ENCODE measurements at places on chromosomes 5 and 9. TPM values are rescaled to one million over a fixed set of nuclear protein-coding genes. Genes with fewer than 3 reads are reported as not detected.
A peak's percentile ranks its signal among the peaks of the same experiment; 100 is the strongest.

GRCh38 chr5:149959406-149960236, 937 bp upstream of the SLC26A2 start:
- DNase-seq, result peak; percentile 84

- peak; percentile 49 for DNase-seq
Observed at GRCh38 chr5:7094626-7095025, 301.3 kb upstream of the ADCY2 start.

- DNase-seq, result no peak
Observed at GRCh38 chr5:146671561-146672295, 155.7 kb upstream of the GPR151 start.

DNA sequence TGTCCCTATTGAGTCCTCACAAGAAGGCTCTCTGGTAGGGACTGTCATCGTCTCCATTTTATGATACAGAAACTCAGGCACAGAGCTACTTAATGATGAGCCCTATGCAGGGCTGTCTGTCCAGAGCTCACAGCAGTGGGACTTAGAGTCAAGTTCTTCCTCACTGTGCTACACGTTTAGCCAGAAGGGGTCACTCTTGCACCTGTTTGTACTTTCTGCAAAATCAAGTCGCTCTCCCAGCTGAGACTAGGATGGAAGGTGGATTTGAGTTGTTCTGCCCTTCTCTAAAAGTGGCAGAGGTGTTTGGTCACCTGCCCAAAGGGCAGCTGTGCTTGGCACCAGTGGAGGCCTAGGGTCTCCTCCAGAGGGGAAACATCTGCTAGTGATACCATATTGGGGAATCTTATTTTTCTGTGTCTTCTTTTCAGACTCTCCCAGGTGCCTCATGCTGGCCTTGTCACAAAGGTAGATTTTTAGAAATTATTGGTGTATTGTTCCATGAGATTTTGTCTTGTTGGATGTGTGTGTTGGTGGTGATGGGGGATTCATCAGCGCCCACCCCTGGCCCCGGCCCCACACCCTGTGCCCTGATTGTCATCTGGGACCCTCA, 104.2 kb downstream of the PPARGC1B start:
- peak; percentile 94 for DNase-seq

DNA sequence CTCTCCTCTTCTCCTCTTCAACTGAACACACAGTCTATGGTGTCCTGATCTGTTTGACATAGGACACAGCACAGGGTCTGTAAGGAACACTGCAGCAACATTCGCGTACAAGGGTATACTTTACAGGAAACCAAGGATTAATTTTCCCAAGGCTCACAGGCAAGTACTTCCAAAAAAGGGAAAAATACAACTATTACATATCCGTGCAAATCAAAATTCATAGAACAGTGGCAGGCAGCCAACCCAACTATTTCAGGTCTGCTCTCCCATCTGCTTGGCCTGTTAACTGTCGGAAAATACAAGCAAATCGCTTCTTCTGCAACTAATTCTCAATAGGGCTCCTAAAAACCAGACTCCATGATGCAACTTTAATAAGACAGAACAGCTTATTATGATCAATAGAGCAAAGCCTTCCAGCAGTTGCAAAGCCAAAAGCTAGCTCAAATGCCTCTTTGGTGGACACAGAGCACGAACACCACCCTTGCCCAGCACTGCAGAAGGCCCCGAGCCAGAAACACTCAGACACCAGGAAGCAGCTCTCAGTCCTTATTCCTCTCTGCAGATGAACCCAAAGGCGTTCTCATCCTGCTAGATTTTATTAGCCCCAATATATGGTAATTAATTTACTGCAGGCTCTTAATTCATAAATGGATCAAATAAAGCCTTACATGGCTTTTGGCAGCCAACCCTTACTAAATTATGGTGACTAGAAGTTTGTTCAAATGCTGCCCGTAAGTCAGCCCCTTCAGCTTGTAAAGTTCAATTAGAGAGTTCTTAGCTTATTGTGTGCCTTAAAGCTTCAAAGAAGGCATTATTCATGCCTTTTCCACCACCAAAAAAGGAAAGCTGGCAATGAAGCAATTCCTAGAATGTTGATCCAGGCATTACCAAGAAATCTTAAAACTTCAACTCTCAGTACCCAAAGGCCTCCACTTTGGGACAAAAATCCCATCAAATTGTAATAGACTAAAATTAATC, 68.8 kb downstream of the ZNF608 start:
- no peak for DNase-seq

The C5orf58 gene
- not detected for total RNA-seq

The PAEP gene
- not detected for total RNA-seq

The GARIN3 gene
- total RNA-seq, result not detected

The PLAC8L1 gene
- not detected for total RNA-seq

All from PC-3 (cell line).